ENCODE measurements at places on chromosomes 2 and 18.
A peak's percentile ranks its signal among the peaks of the same experiment; 100 is the strongest.

DNA sequence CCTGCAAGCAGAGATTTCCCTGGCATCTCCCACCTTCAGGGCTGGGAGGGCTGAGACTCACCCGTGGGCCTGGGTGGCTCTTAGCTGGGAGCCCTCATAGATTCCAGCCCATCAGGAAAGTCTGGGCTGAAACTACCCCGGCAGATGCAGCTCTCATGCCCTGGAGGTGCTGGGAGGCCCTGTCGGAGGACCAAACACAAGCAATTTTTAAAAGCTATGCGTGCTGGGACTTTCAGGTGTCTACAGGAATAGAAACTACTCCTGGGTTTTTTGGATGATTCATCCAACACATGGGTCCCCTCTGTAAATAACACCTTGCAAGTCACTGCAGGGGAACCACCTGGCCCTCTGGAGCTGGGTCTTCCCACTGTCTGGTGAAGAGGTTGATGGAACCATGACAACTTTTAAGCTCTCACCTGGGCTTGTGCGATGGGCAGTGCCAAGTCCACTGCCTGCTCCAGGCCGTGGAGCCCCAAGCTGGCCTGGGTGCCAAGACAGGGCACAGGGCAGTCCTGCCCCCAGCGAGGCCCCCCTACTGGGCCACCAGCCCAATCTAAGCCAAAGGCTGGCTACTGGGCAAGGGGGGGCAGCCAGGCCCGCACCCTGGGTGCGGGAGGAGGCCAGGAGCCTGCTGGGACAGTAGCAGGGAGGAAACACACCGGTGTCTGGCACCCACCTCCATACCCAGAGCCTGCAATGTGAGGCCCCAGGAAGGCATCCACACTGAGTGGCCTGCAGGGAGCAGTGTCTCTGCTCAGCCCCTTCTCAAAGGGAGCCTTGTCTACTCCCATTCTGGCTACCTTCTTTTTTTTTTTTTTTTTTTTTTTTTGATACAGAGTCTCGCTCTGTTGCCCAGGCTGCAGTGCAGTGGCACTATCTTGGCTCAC lies 1.1 kb upstream of the GPR55 start:
- DNase-seq: no peak

GRCh38 chr2:195663007-195663406 lies 6.0 kb downstream of the SLC39A10 start:
- DNase-seq: no peak

GRCh38 chr2:76323381-76323780 lies 612.7 kb upstream of the GCFC2 start:
- no peak for DNase-seq

GRCh38 chr2:154692927-154693326 lies 5.6 kb upstream of the KCNJ3 start:
- no peak for DNase-seq

GRCh38 chr18:13868501-13869271 lies 44.7 kb downstream of the MC5R start:
- DNase-seq: no peak

- no peak for DNase-seq
Observed at GRCh38 chr2:181886192-181886591, 5.3 kb upstream of the ITPRID2 start.

- no peak for DNase-seq
Observed at GRCh38 chr18:54948350-54948837, 10.9 kb downstream of the CCDC68 start.

GRCh38 chr2:16409849-16410248 lies 255.8 kb downstream of the CYRIA start:
- DNase-seq: no peak

- DNase-seq: no peak
Observed at GRCh38 chr2:287471-287885, 413 bp downstream of the ALKAL2 start.

DNA sequence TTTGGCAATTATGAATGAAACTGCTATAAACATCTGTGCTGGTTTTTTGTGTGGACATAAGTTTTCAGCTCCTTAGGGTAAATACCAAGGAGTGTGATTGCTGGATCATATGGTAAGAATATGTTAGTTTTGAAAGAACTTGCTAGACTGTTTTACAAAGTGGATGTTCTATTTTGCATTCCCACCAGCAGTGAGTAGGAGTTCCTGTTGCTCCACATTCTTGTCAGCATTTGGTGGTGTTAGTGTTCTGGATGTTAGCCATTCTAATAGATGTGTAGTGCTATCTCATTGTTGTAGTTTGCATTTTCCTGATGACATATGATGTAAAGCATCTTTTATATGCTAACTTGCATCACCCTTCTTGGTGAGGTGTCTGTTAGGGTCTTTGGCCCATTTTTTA lies 304.6 kb downstream of the NUP35 start:
- DNase-seq: no peak

DNA sequence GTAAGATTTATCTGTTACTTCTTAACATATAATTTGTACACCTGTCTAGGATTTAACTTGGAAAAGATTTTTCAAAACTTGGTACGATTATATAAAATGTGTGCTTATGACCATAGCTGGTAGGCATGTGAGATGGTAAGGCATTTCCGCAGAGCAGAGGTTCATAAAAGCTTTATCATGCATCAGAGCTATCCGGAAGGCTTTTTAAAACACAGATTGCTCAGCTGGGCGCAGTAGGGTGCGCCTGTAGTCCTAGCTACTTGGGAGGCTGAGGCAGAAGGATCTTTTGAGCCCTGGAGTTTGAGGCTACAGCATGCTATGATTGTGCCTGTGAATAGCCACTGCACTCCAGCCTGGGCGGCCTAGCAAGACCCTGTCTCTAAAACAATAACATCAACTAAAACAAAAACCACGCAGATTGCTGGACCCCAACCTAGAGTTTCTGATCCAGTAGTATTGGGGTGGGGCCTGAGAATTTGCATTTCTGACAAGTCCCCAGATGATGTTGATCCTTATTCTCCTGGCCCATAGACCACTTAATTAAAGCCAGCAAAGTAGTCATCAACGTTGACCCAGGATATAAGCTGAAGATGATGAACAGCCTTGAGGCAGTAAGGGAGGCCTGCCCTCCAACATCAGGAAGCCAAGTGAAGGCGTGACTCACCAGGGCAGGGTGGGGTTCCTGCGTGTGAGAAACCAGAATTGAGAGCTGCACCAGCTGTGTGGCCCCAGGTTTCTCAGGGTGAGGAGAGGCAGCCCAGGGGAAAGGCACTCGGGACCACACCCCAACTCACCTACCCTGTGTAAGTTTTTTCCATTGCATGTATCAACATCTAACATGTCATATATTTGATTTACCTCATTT lies 21.6 kb upstream of the SLC20A1 start:
- DNase-seq: peak; percentile 85

GRCh38 chr2:56522605-56523089 lies 338.9 kb downstream of the CCDC85A start:
- DNase-seq: peak; percentile 16

DNA sequence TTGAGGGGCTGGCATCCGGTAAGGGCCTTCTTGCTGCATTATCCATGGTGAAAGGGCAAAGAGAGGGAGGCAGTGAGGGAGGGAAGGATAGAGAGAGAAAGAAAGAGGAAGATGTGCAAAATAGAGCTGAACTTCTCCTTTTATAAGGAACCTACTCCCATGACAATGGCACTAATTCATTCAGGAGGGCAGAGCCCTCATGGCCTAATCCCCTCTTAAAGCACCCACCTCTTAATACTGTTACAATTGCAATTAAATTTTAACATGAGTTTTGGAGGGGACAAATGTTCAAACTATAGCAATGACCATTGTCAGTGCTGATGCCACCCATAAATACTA lies 60.2 kb downstream of the CXCR4 start:
- DNase-seq: no peak

GRCh38 chr2:38549851-38550250 lies 52.9 kb downstream of the HNRNPLL start:
- DNase-seq: no peak

DNA sequence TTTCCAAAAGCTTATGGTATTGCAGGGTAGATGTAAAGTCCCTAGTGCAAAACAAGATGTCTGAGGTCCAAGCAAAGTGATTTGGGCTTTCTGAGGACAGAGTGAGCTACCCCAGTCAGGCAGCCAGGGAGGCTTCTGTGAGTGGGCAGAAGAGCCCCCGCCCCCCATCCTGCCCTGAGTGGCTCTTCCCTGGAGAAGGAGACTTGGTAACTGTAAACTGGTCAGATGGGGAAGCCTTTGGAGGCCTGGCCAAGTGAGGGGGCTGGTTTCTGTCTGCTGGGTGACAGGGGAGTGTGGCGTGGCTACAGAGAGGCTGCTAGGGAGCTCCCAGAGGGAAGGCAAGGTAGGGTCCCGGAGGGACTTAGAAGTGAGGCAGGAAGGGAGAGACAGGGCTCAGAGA lies 181.3 kb upstream of the HAAO start:
- no peak for DNase-seq

GRCh38 chr2:159379181-159379580 lies 92.7 kb upstream of the WDSUB1 start:
- no peak for DNase-seq

DNA sequence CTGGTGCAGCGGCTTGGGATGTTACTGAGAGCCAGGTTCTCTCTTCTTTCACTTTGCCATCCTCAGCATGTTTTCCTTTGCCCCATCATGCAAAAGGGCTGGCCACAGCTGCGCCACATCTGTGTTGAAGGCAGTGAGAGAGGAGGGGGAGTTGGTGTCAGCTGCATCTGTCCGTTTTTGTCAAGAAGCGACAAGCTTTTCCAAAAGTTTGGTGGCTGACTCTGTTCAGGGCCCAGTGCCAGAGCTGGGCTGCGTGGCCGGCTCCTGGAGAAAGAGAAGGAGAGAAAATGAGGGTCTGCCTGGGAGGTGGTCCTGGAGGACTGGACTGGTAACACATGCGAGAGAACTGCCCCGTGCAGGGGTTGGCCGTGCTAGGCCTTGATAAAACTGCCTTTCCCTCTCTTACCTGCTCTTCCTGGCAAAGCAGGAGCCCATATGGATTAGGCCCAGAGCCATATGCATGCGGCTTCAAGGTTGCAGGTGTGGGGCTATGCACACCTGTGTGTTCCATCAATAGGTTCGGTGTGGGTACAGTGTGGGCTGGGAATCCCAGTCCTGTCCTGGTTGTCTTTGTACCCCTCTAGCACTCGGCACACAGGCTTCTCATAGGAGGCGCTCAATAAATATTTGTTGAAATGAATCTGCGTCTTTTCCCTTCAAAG lies 9.0 kb downstream of the RNF144A start:
- no peak for DNase-seq

GRCh38 chr2:30193104-30193681 lies 38.1 kb upstream of the LBH start:
- no peak for DNase-seq

DNA sequence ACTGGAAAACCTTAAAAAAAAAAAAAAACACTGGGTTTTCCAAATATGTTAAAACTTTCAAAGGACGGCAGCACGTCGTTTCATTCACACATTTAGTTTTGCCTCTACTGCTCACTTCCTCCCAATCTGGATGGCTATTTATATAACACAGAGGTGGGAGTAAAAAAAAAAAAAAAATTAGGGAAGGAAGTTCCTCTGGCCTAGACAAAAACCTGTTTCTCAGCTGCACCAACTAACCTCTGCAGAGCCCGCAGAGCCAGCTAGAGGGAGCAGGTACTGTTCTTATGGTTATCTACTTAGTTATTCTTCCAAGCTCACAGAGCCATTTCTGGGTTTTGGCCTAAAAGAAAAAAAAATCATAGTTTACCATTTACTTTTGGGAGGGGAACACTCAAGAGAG lies 28.1 kb downstream of the SLC1A4 start:
- no peak for DNase-seq

DNA sequence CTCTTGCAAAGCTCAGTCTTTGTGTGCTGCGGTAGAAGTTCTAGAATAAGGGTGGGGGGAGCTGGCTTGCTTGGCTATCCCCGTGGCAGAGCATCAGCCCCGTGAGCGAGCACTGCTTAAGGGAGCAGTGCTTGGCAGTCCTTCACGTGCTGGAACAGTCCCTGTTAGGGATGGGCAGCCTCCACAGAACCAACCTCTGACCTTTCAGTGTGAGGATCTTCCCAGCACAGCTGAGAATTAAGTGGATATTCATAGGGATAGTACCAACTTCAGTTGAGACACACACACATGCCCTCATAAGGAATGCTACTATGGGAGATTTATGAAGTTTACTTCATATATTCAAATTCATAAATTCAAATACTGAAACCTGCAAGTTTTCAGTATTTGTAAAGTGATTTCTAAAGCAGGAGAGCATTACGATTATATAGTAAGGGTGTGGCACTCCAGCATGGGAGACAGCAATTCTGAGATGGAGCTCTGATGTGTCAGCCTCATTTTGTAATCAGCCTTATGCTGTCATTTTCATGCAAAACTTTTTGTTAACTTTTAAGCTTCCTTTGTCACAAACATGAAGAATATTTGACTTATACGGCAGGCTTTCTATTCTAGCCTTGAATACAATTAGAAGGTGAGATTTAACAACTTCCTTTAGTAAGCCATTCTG lies 39.5 kb downstream of the ATP9B start:
- DNase-seq: no peak

DNA sequence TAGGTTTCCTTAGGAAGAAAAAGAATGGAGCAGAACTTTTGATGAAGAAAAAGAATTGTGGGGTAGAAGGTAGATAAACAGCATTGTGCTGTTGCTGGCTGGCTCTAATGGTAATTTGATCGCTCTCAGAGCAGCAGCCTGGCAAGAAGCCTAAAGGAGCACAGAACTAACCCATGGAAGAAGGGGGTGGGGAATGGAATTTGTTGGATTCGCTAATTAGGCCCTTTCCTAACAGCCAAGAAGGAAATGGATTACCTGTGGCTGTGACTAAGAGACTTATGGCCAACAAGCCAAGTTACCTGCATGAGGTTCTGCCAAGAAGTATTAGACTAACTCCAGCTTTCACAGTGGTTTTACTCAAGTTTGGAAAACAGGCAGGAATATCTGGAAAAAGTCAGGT lies 210.6 kb downstream of the IKZF2 start:
- DNase-seq: no peak

DNA sequence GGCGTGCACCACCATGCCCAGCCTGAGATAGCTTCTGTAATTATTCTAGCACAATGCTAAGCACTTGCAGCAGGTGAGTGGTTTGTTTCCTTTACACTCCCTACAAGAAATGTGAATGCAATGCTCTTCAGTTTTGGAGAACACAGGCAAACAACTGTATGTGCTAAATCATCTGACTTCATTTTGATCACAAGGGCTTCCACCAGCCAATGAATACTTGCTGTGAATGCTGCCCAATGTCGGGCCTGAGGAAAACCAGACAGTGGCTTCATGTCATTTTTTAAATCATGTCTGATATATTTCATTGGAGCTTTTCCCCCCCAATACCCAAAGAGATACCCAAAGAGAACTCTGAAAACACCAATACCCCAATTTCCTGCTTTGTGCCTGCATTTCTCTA lies 155.6 kb upstream of the XPO1 start:
- no peak for DNase-seq

DNA sequence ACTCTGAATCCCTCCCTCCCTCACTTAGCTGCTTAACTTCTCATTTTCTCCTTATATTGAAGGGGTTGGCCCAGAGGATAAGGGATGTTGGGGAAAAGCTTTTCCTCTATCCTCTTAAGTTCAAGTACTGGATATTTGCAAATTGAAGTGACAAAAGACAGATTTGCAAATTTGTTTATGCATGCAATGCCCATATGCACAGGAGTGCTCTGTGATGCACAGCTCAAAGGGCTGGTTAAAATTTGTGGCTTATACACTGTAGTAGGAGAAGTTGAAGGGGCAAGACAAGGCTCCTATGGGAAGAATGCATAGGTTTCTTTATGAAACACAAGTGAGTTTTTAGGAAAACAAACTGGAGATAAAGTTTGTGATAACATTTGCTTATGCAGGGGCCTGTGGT lies 8.4 kb upstream of the MSH6 start:
- DNase-seq: no peak

- DNase-seq: no peak
Observed at GRCh38 chr2:223054193-223054781, 2.3 kb downstream of the KCNE4 start.
